Pancreas (tissue), 10 donors: ENCODE measurements at places on chromosomes 11 and 22. TPM values are rescaled to one million over a fixed set of nuclear protein-coding genes. Genes with fewer than 3 reads are reported as not detected.

DNA sequence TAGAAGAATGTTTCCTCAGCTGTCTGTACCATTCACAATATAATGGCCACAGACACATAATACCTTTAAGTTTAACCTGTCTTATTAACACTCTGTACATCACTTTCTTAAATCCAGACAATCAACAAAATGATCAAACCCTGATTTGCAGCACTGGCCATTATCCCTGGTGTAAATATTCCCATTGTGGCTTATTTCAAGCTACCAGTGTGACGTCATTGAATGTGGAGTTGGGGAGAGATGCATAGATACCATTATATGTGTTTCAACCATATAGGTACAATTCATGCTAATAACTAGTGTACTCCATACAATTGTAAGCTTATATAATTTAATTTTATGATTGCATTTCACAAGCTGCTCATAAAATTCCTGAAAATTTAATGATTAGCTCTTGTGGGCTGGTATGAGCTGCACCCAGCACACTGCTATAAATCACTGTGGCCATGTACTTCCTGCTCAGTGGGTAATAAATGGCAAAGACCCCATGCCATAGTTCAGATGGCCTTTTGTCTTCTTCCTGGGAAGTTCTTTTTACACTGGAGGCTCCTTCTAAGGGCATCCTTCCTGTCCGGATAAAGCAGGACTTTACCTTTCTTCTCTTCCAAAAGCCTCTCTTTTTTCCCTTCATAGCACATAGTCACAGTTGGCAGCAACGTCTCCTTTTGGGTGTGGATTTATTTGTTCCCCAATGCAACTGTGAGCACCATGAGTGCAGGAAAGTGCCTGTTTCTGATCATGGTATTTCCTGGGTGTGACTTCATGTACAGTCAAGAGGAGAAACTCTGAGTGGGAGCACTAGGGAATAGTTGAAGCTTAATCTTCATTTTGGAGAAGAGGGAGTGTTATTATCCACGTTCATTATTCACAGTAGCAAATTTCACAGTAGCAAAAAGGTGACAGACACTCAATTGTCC is 87.8 kb downstream of the MIAT start:
- H3K36me3 ChIP-seq, result no peaks in the 10 kb centered on the region
- DNase-seq, result no peak
- no peaks in the 10 kb centered on the region for H3K4me1 ChIP-seq
- no peak overlapping the region for H3K4me3 ChIP-seq
- no peak overlapping the region for H3K27ac ChIP-seq
- H3K27me3 ChIP-seq, result no peaks in the 10 kb centered on the region

GRCh38 chr22:50252082-50253045 is 1.3 kb upstream of the HDAC10 start:
- peak overlapping the region; percentile 49 for H3K4me3 ChIP-seq
- H3K36me3 ChIP-seq, result no peaks in the 10 kb centered on the region
- H3K4me1 ChIP-seq, result peaks cover 13% of the 10 kb centered on the region

- H3K27ac ChIP-seq, result no peak overlapping the region
- H3K36me3 ChIP-seq, result no peaks in the 10 kb centered on the region
- DNase-seq, result no peak
- no peaks in the 10 kb centered on the region for H3K4me1 ChIP-seq
- H3K27me3 ChIP-seq, result no peaks in the 10 kb centered on the region
Measured at GRCh38 chr11:17801166-17801565, 66.6 kb downstream of the KCNC1 start.

DNA sequence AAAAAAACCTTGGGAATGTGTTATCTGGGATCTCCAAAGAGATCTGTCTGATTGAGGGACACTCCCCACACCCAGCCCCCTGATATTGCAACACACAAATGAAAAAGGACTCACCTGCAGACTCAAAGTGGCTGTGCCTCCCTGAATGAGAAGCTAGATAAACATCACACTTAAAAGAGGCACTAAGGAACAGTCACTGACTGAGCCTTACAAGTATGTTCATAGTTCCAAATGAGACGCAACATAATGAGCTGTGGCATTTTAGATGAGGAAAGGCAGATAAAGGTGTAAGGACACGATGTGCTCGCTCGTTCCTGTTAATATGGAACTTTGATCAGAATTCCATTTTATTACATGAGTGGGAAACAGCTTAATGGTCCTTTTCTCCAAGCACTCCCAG is 21.0 kb upstream of the CFAP300 start:
- H3K27ac ChIP-seq, result no peak overlapping the region
- H3K4me1 ChIP-seq, result no peaks in the 10 kb centered on the region
- DNase-seq, result no peak
- H3K4me3 ChIP-seq, result no peak overlapping the region
- H3K36me3 ChIP-seq, result no peaks in the 10 kb centered on the region

GRCh38 chr11:3046190-3046589 is 11.0 kb downstream of the CARS1 start:
- H3K4me1 ChIP-seq, result peaks cover 21% of the 10 kb centered on the region
- peaks cover 5% of the 10 kb centered on the region for H3K36me3 ChIP-seq
- no peak for DNase-seq
- H3K27ac ChIP-seq, result no peak overlapping the region
- H3K27me3 ChIP-seq, result no peaks in the 10 kb centered on the region

GRCh38 chr11:2295971-2296912 is 5.5 kb downstream of the C11orf21 start:
- H3K36me3 ChIP-seq, result no peaks in the 10 kb centered on the region
- H3K4me3 ChIP-seq, result no peak overlapping the region
- no peak for DNase-seq
- H3K27ac ChIP-seq, result no peak overlapping the region
- H3K27me3 ChIP-seq, result no peaks in the 10 kb centered on the region
- no peaks in the 10 kb centered on the region for H3K4me1 ChIP-seq

DNA sequence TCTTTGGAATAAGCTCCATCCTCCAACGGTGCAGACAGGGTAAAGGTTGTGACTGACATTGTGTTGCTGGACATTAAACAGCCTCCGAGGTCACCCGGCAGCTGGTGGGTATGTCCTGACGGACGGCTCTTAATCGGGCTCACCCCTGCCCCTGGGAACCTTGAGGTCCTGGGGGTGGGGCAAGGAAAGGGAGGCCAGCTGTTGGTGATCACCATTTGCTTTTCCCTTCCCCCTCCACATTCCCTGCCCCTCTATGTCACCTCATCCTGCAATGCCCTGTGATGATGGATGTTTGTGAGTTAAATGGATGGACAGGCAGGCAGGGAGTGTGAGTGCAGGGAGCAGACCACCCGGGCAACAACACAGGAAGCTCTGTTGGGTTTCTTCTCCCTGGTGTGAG is 26.3 kb downstream of the APLNR start:
- no peaks in the 10 kb centered on the region for H3K27me3 ChIP-seq
- H3K36me3 ChIP-seq, result no peaks in the 10 kb centered on the region
- H3K4me3 ChIP-seq, result no peak overlapping the region
- no peak for DNase-seq

GRCh38 chr11:9615031-9615451 is 41.6 kb downstream of the WEE1 start:
- no peak for DNase-seq
- no peak overlapping the region for H3K4me3 ChIP-seq
- no peaks in the 10 kb centered on the region for H3K36me3 ChIP-seq
- H3K27me3 ChIP-seq, result no peaks in the 10 kb centered on the region

DNA sequence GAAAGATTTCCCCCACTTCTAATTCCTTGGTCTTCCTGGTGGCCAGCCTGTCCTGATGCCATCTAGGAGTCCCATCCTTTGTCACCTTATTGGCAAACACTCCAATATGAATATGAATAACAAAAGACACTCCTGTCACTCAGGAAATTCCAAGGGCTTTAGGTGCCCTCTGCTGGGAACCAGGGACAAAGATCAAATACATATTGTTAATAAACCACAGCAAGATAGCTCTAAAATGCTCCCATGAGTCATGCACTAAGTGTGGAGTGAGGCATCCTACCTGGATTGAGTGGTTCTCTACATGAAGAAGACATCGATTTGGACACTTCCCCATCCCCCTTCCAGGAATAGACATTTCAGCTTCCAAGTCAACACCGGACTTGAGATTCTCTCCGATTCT is 823.6 kb downstream of the TBC1D22A start:
- no peak overlapping the region for H3K4me3 ChIP-seq
- H3K27ac ChIP-seq, result no peak overlapping the region
- H3K4me1 ChIP-seq, result no peaks in the 10 kb centered on the region

- no peak for DNase-seq
- H3K27ac ChIP-seq, result no peak overlapping the region
- no peaks in the 10 kb centered on the region for H3K4me1 ChIP-seq
- no peaks in the 10 kb centered on the region for H3K27me3 ChIP-seq
Measured at GRCh38 chr11:126716456-126717083, 284.0 kb downstream of the KIRREL3 start.

- no peak overlapping the region for H3K4me3 ChIP-seq
- no peaks in the 10 kb centered on the region for H3K36me3 ChIP-seq
- H3K4me1 ChIP-seq, result no peaks in the 10 kb centered on the region
- no peak overlapping the region for H3K27ac ChIP-seq
- DNase-seq, result no peak
- no peaks in the 10 kb centered on the region for H3K27me3 ChIP-seq
Measured at GRCh38 chr11:38252620-38253019, 1654.6 kb upstream of the RAG2 start.

GRCh38 chr22:20110359-20110985 is 5.4 kb upstream of the RANBP1 start:
- peaks cover 48% of the 10 kb centered on the region for H3K36me3 ChIP-seq
- H3K4me3 ChIP-seq, result no peak overlapping the region
- no peak overlapping the region for H3K27ac ChIP-seq
- H3K27me3 ChIP-seq, result no peaks in the 10 kb centered on the region

DNA sequence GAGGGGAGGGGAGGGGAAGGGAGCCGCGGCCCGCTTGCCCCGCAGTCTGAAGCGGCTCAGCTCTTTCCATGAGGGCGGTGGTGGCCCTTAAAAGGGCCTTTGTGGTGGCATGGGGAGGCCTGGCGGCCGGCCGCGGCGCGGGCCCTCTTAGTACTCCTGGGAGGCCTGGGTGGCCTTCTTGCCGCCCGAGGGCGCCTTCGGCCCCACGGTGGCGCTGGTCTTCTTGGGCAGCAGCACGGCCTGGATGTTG is 6.9 kb downstream of the DPAGT1 start:
- no peaks in the 10 kb centered on the region for H3K36me3 ChIP-seq
- peak; percentile 84 for DNase-seq
- peak overlapping the region; percentile 79 for H3K4me3 ChIP-seq
- H3K4me1 ChIP-seq, result peaks cover 16% of the 10 kb centered on the region
- peak overlapping the region; percentile 85 for H3K27ac ChIP-seq

- no peaks in the 10 kb centered on the region for H3K4me1 ChIP-seq
- no peaks in the 10 kb centered on the region for H3K27me3 ChIP-seq
- no peak overlapping the region for H3K27ac ChIP-seq
- H3K36me3 ChIP-seq, result peaks cover 58% of the 10 kb centered on the region
- no peak for DNase-seq
Measured at GRCh38 chr22:41152902-41153301, 52.2 kb upstream of the L3MBTL2 start.

GRCh38 chr11:121863126-121863525 is 252.9 kb downstream of the BLID start:
- no peak overlapping the region for H3K27ac ChIP-seq
- H3K4me1 ChIP-seq, result no peaks in the 10 kb centered on the region
- H3K27me3 ChIP-seq, result no peaks in the 10 kb centered on the region
- no peaks in the 10 kb centered on the region for H3K36me3 ChIP-seq
- no peak for DNase-seq

DNA sequence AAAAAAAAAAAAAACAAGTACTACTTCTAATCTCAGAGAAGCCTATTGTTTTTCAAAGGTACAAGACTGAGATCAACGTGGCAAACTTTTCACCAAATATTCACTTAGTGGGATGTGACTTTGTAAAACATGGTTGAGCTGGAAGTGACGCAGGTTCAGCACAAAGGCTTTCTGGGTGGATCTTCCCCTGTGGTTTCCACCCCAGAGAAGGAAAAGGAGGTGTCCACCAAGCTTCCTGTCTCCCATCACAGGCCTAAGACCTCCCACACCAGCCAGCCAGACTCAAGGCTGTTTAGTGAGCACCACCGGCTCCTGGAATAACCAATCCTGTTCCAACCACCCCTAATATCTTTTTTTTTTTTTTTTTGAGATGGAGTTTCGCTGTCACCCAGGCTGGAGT is 5.7 kb downstream of the TMEM184B start:
- H3K27ac ChIP-seq, result peak overlapping the region; percentile 17
- peaks cover 23% of the 10 kb centered on the region for H3K4me1 ChIP-seq
- H3K36me3 ChIP-seq, result no peaks in the 10 kb centered on the region

GRCh38 chr11:43010042-43010441 is 301.8 kb upstream of the API5 start:
- no peaks in the 10 kb centered on the region for H3K27me3 ChIP-seq
- no peaks in the 10 kb centered on the region for H3K4me1 ChIP-seq
- H3K27ac ChIP-seq, result no peak overlapping the region

DNA sequence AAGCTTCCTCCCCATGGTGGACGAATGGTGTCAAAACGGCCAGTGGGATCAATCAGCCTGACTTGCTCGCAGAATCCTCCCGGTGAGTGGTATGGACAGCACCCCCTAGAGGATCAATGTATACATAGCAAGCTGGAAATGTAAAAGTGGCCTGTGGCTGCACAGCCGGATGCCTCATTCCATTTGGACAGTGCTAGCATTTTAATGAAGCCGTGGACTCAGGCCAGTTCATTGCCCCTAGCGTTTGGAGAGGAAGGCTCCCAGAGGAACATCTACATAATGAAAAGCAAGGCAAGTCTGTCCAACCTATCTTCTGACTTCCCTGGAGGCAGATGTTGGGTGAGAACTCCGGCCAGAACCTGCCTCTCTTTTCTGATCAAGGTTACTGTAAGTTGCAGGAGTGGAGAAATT is 942.3 kb downstream of the NTM start:
- H3K27me3 ChIP-seq, result no peaks in the 10 kb centered on the region
- DNase-seq, result no peak
- no peaks in the 10 kb centered on the region for H3K36me3 ChIP-seq
- H3K27ac ChIP-seq, result no peak overlapping the region
- H3K4me1 ChIP-seq, result no peaks in the 10 kb centered on the region

- H3K27me3 ChIP-seq, result no peaks in the 10 kb centered on the region
- no peak for DNase-seq
- peaks cover 32% of the 10 kb centered on the region for H3K36me3 ChIP-seq
- peaks cover 13% of the 10 kb centered on the region for H3K4me1 ChIP-seq
Measured at GRCh38 chr11:119130662-119131061, 9.3 kb downstream of the HINFP start.

NEFH gene
- polyA plus RNA-seq, result 0.99 TPM

LIPT2 gene
- polyA plus RNA-seq, result 1.3 TPM

CCDC87 gene
- polyA plus RNA-seq, result 0.15 TPM

GAL gene
- polyA plus RNA-seq, result 6.3 TPM

APOBEC3A gene
- polyA plus RNA-seq, result not detected

C11orf65 gene
- 0.11 TPM for polyA plus RNA-seq

LRRC56 gene
- 5.4 TPM for polyA plus RNA-seq

OVCH2 gene
- polyA plus RNA-seq, result not detected
